ENCODE measurements at places on chromosomes 4 and X.

DNA sequence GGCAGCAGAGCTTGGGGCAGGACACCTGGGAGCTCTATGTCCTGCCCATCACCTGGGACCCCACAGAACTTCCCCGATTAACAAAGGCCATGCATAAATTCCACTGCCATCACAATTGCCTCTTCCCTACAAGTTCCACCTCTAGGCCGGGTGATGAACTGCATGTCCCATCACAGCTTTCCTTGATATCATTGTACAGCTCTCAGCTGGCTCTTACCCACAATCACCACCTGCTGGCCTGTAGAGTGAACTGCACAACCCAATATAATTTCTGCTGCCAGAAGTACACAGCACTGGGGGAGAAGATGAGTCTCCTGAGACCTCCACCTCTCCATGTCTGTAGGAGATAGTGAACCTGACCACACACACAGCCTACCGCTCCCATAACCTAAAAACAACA, 285.0 kb upstream of the AADAT start:
- no peak for DNase-seq

DNA sequence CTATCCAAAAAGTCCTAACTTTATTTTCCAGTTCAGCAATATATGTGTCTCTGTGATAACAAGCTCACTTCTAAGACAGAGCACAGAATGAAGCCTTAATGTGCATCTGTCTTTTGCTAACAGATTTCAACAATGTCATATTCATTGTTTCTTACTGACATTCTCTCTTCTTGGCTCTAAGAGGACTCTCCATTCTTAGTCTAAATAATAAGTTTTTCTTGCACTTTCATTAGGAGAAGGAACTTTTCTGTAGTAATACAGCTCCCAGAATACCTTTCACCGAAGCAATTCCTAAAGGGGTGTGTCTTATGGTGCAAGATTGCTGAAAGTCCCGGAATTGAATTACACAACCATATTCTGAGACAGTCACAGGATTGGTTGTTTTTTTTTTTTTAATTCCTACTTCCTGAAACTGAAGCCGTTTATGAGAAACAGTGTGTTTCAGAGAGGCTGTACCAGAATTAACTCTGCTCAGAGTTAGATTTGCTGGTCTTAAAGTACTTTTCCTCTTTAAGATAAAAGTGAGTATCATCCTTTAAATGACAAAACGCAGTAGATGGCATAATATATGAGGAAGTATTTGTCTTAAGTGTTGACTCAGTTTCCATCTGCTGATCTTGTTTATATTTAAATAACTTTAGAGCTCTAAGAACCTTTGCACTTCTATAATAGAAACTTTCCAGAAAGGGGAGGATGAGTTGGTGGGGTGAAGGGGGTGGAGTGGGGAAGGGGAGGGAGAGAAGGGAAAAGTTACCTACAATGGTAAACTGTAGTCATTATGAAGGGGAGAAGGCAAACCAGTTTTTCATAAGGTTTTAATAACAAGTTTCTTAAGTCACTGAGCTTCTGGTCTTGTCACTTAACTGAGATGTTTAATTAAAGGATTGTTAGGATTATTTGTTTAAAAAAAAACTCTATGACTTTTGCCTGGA, at the start of gene ALPK1:
Gene ALPK1 (plus strand): TSS at position 421 of the 932 bp plus-strand sequence.
- DNase-seq: no peak

DNA sequence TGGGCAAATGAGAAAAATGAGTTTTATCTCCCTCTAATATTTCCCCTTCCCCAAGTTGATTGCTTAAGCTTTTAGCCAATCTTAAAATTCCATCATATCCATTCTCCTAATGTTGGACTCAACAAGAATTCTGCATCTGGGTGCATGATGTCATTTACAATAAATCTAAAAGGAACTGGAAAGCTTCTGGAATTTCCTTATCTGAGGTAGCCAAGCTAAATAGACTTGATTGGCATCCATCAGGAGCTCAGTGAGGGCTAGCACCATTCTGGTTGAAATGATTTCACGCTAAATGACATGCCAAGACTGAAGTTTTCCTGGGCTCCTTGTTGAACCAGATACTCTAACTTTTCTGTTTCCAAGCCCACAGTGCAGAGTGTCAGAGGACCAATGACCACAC, 110.3 kb upstream of the SCML1 start:
- DNase-seq: no peak

- no peak for DNase-seq
Observed at GRCh38 chr4:53659112-53659511, 67.8 kb upstream of the LNX1 start.

DNA sequence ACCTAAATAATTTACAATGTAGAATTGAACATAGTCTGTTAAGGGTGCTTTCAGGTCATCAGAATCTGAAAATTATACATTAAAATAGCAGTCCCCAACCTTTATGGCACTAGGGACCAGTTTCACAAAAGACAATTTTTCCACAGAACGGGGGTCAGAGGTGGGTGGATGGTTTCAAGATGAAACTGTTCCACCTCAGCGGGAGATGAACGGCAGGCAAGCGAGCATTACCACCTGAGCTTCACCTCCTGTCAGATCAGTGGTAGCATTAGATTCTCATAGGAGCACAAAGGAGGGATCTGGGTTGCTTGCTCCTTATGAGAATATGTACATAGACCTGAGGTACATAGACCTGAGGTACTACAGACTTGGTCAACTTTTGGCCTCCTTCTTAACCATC, 29.0 kb downstream of the LRBA start:
- no peak for DNase-seq

DNA sequence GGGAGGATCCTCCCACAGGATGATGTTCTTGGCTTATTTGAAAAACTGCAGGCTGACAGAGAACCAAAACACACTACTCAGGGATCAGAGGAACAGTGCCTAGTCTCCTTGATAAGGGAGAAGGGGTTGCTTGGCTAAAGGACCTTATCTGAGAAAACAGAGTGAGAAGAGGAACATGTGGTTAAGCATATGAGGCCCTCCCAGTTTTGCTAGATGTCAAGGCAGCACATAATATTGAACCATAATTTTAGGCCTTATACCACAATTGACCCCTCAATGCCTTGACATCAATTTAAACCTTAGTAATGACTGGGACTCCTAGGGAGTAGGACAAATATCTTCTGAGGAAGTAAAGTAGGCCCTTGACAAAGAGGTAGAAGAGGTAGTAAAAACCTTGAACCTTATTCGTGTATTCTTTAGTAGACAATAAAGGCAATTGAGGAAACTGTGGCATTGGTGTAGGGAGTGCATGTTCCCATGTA, 79.3 kb downstream of the TEX13C start:
- DNase-seq: no peak

- DNase-seq: no peak
Observed at GRCh38 chrX:23936180-23936579, 28.4 kb downstream of the CXorf58 start.

DNA sequence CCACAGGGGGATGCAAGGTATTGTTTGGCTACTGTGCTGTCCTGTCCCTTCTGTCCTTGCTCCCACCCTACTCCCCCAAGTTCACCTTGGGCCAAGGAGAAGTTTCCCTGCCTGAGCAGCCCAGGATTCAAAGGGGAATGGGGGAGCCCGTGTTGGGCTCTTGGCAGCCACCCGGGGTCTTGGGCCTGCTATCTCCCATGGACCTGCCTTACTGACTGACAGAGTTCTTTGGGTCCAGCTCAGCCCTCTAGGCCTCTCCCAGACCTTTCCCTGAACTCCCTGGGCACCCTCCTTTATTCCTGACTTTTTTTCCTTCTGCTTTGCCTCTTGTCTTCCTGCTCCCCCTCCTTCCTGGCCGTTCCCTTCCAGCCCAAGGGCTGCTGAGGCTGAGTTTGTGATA, 67.4 kb downstream of the STARD8 start:
- DNase-seq: no peak

Measured in effector CD8-positive, alpha-beta T cell (primary cell).